ENCODE measurements at places on chromosomes 2 and 18. TPM values are rescaled to one million over a fixed set of nuclear protein-coding genes. Genes with fewer than 3 reads are reported as not detected.

DSG4 gene
- not detected for total RNA-seq

C2orf66 gene
- 0.25 TPM for total RNA-seq

- H3K4me1 ChIP-seq = peaks cover 6% of the 10 kb centered on the region
- H3K4me3 ChIP-seq = no peak overlapping the region
- H3K27me3 ChIP-seq = no peaks in the 10 kb centered on the region
- no peak for DNase-seq
- H3K36me3 ChIP-seq = peaks cover 24% of the 10 kb centered on the region
These were observed 17.9 kb downstream of the PIAS2 start for GRCh38 chr18:46899274-46899948.

- no peak overlapping the region for H3K4me3 ChIP-seq
- H3K27me3 ChIP-seq = no peaks in the 10 kb centered on the region
- no peak for DNase-seq
- H3K36me3 ChIP-seq = no peaks in the 10 kb centered on the region
- no peaks in the 10 kb centered on the region for H3K4me1 ChIP-seq
- H3K27ac ChIP-seq = no peak overlapping the region
These were observed 484.1 kb upstream of the VRK2 start for GRCh38 chr2:57562495-57562894.

- H3K27me3 ChIP-seq = peaks cover 2% of the 10 kb centered on the region
- H3K4me3 ChIP-seq = peak overlapping the region; percentile 93
- DNase-seq = no peak
- peaks cover 18% of the 10 kb centered on the region for H3K36me3 ChIP-seq
- peaks cover 21% of the 10 kb centered on the region for H3K4me1 ChIP-seq
These were observed 914 bp upstream of the IWS1 start for GRCh38 chr2:127527001-127527804.

RANBP2 gene
- total RNA-seq = 72.4 TPM

GRCh38 chr2:215556979-215557378, 121.1 kb upstream of the FN1 start:
- no peaks in the 10 kb centered on the region for H3K27me3 ChIP-seq
- H3K4me1 ChIP-seq = no peaks in the 10 kb centered on the region
- H3K4me3 ChIP-seq = no peak overlapping the region
- H3K27ac ChIP-seq = no peak overlapping the region
- no peaks in the 10 kb centered on the region for H3K36me3 ChIP-seq

- no peak for DNase-seq
- no peaks in the 10 kb centered on the region for H3K4me1 ChIP-seq
- no peaks in the 10 kb centered on the region for H3K27me3 ChIP-seq
- no peak overlapping the region for H3K27ac ChIP-seq
These were observed 775.4 kb downstream of the TSN start for GRCh38 chr2:122530814-122531213.

MEIS1 gene
- total RNA-seq = not detected

DNA sequence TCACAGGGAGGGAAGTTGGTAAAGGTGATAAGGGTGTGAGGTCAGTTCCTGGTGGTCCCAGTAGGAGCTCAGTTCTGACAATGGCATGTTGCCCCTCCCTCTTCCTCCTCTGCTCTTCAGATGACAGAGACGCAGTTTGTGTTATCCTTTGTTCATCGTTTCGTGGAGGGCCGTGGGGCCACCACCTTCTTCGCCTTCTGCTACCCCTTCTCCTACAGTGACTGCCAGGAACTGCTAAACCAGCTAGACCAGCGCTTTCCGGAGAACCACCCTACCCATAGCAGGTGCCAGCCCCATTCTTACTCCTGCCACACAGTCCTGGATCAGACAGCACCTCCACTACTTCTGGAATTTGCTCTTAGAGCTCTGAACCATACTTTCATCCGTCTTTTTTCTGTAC, 2.3 kb downstream of the AGBL5 start:
- no peak for DNase-seq
- H3K36me3 ChIP-seq = peaks cover 25% of the 10 kb centered on the region
- peaks cover 11% of the 10 kb centered on the region for H3K4me1 ChIP-seq
- no peak overlapping the region for H3K4me3 ChIP-seq
- H3K27ac ChIP-seq = no peak overlapping the region

DNA sequence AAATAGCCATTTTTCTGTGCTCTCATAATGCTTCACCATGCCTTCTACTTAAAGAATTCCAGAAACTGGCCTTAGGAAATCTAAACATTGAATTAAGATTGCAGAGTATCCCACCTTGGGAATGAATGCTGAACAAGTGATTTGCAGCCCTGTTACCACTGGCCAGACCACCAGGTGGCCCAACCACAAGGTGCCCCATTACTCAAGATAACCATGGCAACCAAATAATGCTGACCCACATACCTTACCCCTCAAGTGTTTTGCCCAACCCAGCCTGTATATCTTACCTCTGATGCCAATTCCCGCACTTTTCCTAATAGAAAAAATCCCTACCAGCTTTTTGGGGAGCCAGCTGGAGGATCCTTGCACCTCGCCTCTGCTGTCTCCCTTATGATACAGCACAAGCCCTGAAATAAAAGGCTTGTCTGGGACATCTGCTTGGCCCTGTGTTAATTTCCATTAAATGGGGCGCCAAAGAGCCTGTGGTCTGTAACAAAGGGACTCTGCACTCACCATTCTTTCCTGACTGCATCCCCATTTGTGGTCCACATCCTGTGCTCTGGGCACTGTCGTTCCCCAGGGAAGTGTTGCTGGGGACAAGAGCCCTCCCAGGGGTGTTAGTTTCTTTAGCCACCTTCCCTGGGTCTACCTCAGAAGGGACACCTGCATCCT, 17.3 kb upstream of the KCNF1 start:
- no peaks in the 10 kb centered on the region for H3K4me1 ChIP-seq
- no peak overlapping the region for H3K27ac ChIP-seq
- no peak overlapping the region for H3K4me3 ChIP-seq
- no peak for DNase-seq
- H3K36me3 ChIP-seq = no peaks in the 10 kb centered on the region
